CD4-positive, alpha-beta T cell treated with Interferon gamma for 1 hour (primary cell): ENCODE measurements at places on chromosomes 12 and 14.

DNA sequence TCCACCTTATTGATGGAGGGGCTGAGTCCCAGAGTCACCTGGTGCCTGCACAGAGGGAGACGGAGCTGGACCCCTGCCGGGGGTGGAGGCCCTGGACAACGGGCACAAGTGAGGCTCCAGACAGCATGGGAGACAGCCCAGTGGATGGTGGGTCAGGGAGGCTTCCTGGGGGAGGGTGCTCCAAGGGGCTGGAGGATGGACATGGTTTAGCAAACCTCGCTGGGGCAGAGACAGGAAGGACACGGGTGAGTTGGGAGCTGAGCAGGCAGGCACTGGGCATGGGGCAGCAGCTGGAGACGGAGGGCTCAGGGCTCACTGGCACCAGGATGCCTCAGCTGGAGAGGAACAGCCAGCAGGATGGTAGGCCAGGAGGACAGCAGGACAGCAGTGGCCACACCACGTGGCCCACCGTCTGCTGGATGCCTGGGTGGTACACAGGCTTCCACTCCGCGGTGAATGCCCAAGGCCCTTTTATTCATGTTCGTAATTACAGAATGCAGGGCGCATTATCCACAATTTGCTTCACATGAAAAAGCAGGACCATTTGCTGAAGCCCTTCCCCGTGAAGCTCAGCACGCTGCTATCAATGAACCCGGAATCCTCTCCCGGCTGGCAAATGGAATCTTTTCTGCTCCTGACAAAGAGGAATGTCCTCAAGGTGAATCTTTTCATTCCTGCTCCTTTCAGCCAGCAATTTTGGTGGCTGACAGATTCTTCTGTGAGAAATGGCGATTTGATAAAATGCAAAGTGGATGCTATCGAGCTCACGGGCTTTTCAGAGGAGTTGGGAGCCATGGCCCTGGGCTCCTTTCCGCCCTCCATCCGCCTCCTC, 138.1 kb upstream of the C14orf180 start:
- DNase-seq: no peak

DNA sequence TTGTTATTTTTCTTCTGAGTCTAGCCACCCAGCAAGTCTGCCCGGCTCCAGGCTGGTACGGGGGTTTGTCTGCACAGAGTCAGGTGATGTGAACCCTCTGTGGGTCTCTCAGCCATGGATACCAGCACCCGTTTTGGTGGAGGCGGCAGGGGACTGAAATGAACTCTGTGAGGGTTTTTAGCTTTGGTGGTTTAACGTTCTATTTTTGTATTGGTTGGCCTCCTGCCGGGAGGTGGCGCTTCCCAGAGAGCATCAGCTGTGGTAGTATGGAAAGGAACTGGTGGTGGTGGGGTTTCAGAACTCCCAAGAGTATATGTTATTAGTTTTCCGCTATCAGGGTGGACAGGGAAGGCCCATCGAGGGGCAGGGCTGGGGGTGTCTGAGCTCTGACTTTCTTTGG, 5.3 kb upstream of the SERPINA4 start:
- no peak for DNase-seq

GRCh38 chr14:49461529-49462401, 124.4 kb downstream of the RPS29 start:
- DNase-seq: peak; percentile 16

DNA sequence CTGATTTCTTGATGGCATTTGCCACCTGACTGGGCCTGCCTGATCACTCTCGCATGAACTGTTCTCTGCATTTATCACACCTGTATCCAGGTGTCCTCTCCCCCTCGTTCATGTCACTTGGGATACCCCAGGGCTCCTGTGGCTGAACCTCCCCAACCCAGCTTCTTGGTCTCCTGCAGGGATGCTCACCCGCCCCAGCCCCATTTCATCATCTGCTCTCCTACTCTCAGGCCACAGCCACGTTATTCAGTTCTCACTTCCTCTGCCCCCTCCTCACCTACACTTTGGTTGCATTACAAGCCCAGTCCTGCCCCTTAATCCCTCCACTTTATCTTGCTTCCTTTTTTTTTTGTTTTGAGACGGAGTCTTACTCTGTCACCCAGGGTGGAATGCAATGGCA, 35.5 kb downstream of the TMBIM6 start:
- no peak for DNase-seq
